NK-92 treated with Interleukin-12 subunit alpha and Interleukin-12 subunit beta, amount 100 ng/mL, for 24 hours (cell line): ENCODE measurements at places on chromosomes 3 and 15.

GRCh38 chr15:75065467-75065850 lies 42.1 kb downstream of the PPCDC start:
- DNase-seq, result no peak

DNA sequence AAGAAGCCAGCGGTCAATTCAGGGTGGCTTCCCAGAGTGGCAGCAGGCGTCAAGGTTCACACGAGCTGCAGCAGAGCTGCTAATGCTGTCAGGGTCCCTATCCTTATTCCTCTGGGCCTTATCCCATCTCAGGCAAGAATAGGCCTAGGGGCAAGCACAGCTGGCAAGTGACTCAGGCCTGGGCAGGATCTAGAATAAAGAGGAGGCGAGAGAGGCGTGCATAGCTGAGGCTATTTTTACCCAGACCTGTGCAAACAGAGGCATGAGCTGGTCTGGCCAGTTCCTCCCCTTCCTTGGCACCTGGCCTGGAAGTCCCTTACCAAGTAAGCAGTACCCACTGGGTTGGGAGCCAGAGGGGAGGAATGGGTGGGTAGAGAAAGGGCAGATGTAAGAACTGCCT lies 12.2 kb upstream of the VIPR1 start:
- no peak for DNase-seq

GRCh38 chr15:86741917-86742316 lies 662.2 kb downstream of the AGBL1 start:
- no peak for DNase-seq

GRCh38 chr3:188077160-188077799 lies 76.7 kb upstream of the LPP start:
- DNase-seq, result no peak

- DNase-seq, result no peak
Measured at GRCh38 chr3:63654931-63655330, 2.5 kb downstream of the SNTN start.

GRCh38 chr15:62071711-62072308 lies 5.0 kb downstream of the C2CD4A start:
- DNase-seq, result no peak

- no peak for DNase-seq
Measured at GRCh38 chr3:114155370-114155821, 23.5 kb downstream of the DRD3 start.

DNA sequence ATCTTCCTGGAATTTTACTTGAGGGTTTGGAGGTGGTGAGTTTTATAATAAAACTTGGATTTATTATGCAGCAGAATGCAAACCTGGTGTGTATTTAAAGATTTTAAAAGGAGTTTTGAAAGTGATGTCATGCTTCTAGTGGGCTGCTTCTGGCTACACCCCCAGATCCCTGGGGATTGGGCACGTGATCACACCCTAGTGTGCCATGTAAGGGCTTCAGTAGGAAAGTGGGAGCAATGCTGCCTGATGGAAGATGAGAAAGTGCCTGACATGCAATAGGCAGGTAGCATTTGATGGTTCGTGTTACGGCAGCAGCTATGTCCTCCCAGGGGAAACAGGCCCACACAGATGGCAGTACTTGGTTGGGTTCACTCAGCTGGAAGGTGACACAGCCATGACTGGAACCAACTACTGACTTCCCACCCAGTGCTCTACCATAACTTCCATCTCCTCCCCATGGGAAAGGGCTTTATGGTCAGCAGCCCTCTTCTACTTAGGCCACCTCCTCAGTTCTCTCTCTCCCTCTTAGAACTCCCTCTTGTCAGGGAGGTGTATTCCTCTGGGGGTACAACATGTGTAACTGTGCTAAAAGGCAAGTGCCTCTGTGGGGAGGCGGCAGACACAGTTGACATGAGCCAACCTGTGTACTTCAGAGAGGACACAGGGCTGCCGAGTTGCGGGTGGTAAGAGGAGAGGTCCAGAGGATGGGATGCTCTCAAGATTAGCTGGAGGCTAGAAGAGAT lies 5.6 kb downstream of the ITPKA start:
- DNase-seq, result no peak

DNA sequence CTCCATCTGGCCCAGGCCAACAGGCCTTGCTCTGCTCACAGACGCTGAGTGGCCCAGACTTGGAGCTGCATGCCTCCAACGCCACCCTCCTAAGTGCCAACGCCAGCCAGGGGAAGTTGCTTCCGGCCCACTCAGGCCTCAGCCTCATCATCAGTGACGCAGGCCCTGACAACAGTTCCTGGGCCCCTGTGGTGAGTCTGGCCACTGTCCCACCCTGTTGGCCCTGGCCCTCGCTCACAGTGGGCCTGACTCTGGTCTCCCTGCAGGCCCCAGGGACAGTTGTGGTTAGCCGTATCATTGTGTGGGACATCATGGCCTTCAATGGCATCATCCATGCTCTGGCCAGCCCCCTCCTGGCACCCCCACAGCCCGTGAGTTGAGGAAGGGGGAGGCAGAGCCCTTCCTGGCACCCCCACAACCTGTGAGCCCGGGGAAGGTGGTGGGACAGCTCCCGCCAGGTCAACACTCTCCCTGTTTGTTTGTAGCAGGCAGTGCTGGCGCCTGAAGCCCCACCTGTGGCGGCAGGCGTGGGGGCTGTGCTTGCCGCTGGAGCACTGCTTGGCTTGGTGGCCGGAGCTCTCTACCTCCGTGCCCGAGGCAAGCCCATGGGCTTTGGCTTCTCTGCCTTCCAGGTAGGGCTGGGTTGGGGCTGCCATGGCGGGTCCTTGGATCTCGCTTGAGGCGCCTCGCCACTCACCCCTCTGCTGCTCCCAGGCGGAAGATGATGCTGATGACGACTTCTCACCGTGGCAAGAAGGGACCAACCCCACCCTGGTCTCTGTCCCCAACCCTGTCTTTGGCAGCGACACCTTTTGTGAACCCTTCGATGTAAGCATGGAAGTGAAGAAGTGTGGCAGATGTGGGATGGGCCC lies 10.0 kb downstream of the NT5DC2 start:
- no peak for DNase-seq

DNA sequence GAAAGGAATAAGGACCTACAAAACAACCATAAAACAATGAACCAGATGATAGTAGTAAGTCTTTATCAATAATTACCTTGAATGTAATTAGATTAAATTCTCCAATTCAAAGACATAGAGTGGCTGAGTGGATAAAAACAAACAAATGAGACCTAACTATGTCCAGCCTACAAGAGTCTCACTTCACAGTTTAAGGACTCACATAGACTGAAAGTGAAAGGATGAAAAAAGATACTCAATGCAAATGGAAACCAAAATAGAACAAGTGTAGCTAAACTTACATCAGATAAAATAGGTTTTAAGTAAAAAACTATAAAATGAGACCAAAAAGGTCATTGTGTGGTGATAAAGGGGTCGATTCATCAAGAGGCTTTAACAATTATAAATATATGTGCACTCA lies 21.9 kb upstream of the NR1I2 start:
- DNase-seq, result no peak

DNA sequence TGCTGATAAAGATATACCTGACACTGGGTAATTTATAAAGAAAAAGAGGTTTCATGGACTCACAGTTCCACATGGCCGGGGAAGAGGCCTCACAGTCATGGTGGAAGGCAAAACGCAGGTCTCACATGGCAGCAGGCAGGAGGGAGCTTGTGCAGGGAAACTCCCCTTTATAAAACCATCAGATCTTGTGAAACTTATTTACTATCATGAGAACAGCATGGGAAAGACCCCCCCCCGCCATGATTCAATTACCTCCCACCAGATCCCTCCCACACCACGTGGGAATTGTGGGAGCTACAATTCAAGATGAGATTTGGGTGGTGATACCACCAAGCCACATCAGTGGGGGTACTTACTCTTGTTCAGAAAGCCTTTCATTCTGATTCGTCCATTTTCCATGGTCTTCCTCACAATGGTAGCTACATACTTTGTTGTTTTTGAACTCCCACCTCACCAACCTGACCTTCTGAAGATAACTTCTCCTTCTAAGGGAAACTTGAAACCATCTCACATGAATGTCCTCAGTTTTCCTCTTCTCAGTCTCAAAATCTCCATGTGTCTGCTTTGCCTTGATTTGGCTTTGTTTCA lies 275.6 kb upstream of the PROK2 start:
- no peak for DNase-seq

DNA sequence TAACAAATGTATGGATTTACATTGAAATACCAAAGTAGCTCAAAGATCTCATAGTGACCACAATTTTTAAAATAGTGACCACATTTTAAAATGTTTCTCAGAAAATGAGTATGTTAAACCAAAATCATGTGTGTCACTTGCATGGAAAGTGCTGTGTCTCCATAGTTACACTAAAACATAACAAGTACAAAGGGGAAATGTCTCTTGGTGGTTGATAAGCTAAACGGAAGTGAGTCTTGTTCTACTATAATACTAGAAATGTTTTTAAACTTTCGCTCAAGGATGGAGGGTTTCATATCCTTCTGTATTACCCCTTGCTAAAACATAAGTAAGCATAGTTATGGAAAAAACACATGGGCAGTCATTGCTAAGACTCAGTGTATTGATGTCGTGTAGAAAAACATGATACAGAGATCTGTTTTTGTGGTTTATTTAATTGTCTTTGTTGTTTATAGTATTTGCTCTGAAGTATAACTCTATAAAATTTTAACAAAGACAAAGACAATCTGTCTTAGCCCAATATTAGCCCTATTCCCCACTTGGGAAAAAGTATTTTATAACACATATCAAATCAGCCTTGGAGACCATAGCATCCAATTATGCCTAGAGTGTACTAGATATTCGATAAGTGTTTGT lies 27.0 kb upstream of the DENND4A start:
- DNase-seq, result no peak

GRCh38 chr3:38210141-38210757 lies 44.9 kb downstream of the OXSR1 start:
- DNase-seq, result no peak

DNA sequence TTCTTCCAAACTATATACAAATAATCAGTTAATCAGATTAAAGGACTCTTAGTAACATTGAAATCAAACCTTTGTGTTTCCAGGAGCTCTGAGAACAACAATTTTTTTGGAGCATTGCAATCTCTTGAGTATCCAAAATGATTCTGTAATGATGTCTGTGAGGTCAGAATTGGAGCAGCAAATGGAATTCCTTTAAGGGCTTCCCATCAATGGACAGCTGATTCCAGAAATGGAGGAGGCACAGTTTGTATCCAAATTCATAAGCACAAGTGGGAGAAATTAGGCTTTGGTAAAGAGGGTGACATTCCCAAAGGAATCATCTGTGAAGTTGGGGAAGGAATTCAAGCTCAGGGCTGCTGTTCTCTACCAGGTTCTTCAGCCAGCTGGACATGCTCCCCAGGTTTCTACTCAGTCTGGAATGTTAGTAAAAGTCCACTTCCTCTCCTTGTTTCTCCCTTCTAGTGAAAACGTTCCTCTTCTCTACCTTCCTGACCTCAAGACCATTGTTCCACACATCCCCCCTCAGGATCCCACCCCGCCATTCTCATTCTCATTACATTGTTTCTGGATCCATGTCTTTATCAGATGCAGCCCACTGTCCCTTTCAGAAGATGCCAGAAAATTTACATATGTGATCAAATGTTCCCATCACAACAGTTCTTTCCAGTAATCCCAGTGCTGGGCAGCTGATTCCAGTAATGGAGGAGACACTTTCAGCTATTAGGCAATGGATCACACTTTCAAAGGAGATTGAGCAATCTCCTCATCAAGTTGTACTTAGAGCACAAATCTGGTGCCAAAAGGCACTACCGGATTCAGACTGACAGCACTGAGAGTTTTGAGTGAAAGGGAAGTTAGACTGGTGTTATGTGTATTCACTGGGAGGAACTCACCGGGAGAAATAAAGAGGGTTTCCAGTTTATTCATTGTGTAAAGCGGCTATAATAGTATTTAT lies 391.3 kb upstream of the TPRG1 start:
- DNase-seq, result no peak
